Activated gamma-delta T cell (primary cell): ENCODE measurements at places on chromosomes 3 and 15.

DNA sequence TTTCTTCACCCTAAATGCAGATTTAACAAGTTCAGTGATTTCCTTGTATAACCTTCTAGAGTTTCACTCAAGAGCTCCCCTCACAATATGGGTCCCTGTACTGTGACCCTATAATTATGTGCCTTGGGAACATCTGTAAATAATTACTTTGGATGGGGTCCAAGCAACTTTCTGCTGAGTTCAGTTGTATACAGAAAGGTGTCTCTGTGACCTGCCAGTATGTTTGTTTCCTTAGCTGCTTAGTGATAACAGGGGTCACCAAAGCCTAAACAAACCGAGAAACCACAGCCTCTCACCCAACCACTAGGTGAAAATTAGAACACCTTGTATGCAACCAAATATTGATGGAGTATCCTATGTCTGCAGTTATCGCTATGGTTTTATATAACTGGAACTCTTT is 29.8 kb upstream of the SLC25A36 start:
- no peak for DNase-seq

DNA sequence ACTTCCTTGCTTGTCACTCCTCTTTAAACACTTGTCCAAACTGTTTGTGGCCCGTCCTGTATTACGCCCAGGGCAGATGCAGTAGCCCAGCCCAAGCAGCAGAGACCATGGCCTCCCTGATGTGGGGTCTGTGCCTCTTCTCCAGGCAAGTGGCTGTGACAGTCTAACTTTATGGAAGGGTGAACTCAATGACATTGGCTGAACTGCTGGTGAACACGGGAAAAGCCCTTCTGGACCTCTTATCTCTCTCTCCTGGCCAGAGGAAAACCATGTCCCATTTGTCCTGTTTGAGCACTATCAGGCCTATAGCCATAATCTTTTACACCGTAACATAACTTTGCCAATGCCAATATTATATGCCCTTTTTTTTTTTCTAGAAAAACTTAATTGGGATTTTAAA is 67.6 kb downstream of the SMAD3 start:
- DNase-seq = no peak

- DNase-seq = no peak
Measured at GRCh38 chr3:179510496-179510895, 52.2 kb upstream of the ACTL6A start.

DNA sequence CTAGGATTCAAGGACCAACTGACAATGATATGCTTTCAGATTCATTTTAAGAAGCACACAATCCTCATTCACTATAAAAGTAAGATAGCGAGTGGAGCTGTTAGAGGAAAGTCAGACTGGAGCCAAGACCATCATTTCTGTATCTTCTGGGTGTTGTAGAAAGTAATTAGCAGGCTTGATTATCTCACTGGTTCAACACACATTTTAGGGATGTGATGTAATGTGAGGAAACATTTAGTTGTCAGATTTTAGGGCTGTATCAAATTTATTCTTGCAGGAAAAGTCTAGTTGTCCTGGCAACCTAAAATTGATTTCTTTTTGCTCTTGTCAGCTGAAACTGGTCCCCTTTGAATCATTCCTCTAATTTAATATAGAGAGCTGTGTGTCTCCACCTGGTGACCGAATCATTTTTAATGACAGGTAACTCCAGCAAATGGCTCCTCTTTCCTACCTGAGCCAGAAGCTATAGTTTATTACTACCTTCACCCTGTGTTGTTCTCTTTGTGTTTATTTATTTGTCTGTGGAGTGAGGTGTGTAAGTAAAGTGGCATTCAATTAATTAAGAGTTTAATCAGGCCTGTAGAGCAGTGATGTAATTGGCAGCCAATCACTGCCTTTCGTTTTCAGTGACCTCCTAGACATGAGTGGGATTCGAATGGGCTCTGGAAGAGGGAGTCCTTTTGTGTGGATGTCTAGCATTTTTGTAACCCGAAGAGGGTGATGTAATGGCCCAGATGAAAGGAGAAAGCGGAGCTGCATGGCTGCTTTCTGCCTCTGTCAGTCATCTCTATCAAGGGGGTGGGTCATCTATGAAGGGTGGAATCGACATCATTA is 125.8 kb downstream of the LPP start:
- DNase-seq = no peak

DNA sequence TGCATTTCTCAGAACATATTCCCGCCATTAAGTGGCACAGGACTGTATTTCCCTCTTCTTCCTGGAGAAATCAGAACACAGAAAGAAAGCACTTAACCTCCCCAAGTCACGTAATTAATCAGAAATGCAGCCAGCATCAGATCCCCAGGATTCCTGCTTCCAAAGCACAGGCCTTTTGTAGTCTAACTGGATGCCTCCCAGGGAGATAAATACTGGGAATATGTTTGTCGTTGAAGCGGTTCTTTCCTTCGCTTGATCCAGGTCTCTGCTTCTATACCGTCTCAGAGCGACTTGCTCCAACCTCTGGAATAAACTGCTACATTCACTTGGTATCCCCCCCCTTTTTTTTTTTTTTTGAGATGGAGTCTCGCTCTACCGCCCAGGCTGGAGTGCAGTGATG is 198.6 kb downstream of the KBTBD8 start:
- no peak for DNase-seq

DNA sequence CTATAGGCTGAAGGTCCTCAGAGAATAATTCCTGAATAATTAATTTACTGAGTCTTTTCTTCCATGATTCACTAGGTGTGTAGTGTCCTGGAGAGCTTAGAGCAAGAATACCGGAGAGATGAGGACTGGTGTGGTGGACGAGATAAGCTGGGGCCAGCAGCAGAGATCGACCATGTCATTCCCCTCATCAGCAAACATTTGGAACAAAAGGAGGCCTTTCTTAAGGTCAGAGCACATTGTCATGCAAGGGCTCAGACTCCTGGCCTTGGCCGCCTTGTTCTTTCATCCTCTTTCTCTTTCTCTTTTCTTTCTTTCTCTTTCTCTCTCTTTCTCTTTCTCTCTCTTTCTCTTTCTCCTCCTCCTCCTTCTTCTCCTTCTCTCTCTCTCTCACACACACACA is 291.4 kb upstream of the UMPS start:
- no peak for DNase-seq

GRCh38 chr15:89171136-89172072 is 50.0 kb downstream of the RLBP1 start:
- no peak for DNase-seq

DNA sequence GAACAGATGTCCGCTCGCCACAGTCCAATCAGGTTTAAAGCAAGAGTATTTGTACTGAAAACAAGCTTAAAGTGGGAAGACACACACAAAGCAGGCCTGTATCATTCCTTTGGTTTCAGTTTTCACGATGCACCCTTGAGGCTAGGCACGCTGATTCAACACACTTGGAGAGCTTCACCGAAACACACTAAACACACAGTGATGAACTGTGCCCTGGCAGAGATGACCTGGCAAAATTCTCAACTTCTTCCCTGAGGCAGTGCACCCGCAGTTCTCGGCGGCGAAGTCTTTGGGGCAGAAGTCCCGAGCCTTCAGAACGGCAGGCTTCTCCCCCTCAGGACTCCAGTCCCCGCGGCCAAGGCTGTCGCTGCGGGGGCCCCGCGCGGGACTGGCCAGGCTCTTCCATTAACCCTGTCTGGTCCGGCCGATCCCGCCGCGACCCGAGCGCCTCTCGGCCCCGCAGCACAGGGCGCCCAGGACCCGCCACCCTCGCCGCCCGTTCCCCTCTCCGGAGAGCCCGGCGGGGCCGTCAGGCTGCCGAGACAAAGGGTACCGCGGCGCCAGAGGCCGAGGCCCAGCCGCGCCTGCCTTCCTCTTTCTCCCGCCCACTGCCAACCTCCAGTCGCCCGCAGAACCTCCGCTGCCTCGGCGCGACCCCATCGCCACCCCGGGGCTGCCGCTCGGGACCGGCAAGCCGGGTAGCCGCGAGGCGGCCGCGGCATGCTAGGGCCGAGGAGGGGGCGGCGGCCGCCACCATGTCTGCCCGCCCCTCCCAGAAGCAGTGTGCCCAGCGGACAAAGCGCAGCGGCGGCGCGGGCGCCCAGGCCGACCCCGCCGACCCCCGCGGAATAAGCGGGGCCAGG is 792 bp downstream of the GABPB1 start:
- peak; percentile 58 for DNase-seq

GRCh38 chr3:47867451-47868044 is 64.6 kb downstream of the DHX30 start:
- no peak for DNase-seq

- no peak for DNase-seq
Measured at GRCh38 chr3:184299488-184300377, 692 bp downstream of the PSMD2 start.

GRCh38 chr3:85182975-85183752 is 224.4 kb downstream of the CADM2 start:
- DNase-seq = no peak

DNA sequence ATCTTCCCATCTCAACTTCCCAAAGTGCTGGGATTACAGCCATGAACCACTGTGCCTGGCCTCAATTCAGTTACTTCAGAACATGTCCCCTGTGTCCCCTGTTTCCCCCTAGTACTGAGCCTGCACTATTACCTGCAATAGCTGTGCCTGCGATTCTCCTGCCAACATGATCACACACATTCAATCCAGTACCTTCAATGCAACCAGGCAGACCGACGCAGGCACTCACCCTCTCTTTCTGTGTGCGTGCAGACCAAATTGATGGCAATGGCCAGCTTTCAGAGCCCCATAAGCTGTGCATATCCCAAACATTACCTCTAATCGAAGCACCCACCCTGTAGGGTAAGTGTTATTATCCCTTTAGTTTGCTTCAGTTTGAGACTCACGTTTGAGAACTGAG is 73.0 kb upstream of the EPHB3 start:
- no peak for DNase-seq

GRCh38 chr3:71271596-71271995 is 311.9 kb downstream of the FOXP1 start:
- no peak for DNase-seq

- DNase-seq = no peak
Measured at GRCh38 chr3:185680231-185680630, 94.1 kb downstream of the SENP2 start.

GRCh38 chr3:126306888-126307482 is 50.2 kb downstream of the KLF15 start:
- no peak for DNase-seq

- DNase-seq = no peak
Measured at GRCh38 chr3:58334506-58334884, 1.8 kb downstream of the PXK start.

DNA sequence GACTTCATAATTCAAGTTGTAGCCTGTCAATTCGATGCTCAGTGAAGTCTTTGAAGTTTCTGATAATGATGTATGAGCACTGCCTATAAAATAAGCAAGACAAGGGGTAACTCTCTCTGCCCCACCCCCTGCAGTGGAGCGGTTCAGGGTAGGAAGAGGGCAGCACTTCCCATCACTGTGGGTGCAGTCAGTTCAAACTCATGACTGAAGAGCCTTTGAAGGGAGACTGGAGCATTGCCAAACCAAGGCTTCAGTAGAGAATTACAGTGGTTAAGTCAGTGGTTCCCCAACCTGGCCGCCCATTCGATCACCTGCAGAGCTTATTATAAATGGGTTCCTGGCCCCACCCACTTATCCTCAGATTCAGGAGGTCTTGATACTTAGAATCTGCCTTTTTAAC is 190.6 kb downstream of the SHQ1 start:
- DNase-seq = no peak

- DNase-seq = no peak
Measured at GRCh38 chr3:117735481-117736101, 1026.0 kb downstream of the TUSC7 start.

GRCh38 chr3:51943451-51944391 is 1.6 kb downstream of the PARP3 start:
- no peak for DNase-seq

DNA sequence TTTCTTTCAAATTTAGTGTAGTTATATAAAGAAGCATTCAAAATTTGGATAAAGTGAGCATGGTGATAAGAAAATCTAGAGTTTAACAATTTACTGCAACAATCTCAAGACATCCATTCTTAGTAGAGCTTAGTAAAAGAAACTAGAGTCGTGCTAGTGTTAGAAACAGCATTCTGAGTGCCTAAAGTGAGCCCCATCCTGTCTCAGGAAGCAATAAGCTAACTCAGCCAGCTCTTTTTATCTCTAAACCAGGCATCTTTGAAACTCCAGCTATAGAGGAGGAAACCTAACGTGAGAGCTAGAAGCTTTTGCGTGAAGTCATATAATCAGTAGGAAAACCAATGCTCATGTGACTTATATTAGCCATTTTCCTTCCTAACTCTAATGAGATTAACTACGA is 1187.1 kb upstream of the EPHA6 start:
- DNase-seq = no peak

DNA sequence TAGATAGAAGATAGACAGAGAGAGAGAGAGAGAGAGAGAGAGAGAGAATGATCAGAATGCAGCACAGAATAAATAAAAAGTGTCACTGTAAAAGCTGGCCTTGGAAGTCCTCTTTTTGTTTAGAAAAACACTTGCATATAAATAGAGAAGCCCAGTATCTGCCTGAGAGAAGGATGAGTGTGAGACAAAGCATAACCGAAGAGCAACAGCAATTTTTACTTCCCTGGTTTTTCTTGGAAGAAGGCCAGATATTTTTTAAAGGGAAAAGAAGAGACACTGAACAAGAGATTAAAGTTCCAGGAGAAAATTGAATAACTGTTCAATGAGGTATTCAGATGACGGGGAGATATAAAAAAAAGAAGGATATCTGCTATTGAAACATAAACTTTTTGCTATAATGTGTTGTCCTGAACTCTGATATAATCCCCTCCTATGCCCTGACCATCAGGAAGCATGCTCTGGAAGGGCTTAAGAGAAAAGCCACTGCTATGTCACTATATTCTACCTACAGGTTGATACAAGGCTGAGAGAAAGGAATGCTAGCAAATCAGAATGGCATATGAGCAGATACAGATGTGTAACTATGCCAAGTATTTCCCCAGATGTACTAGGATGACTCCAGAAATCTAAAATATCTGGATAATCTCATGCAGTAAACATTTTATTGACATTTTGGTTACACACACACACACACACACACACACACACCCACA is 358.9 kb downstream of the RBMS3 start:
- DNase-seq = no peak

DNA sequence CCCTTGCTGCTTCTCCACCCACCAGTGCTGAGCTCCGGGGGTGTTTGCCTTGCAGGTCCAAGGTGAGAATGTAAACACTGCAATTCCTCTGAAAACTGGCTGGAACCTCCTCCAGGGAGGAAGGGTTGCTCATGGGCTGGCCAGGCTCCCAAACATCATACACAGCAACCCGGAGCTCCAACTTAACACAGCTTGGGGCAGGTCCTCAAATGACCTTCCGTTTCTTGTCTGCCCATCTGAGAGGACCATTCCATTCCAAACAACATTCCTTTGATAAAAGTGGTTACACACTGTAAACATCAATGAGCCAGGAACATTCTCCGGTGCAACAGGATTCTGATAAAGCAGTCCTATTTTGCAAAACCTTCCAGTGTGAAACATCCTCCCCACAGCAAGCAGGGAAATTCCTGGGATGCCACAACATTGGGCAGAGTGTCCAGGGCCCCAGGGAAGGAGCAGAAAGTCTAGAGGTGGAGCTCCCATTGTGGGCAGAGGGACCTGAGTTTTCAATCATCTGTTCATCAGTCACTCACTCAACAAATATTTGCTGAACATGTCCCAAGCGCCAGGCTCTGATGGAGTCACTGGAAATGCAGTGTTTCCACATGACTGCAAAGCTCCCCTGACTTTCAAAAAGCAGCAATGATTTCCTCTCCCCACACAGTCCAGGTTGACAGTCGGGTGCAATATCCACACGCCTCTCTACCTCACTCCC is 7.3 kb upstream of the HEG1 start:
- no peak for DNase-seq

GRCh38 chr3:153921826-153922225 is 199.4 kb upstream of the ARHGEF26 start:
- no peak for DNase-seq

- no peak for DNase-seq
Measured at GRCh38 chr15:48987142-48987541, 23.4 kb upstream of the SHC4 start.
